ENCODE measurements at places on chromosomes 4 and X.

GRCh38 chr4:163165217-163166017, 1.3 kb downstream of the NAF1 start:
- no peak for DNase-seq

GRCh38 chr4:46975812-46976553, 17.4 kb downstream of the GABRA4 start:
- DNase-seq: no peak

- DNase-seq: no peak
Measured at GRCh38 chrX:114712466-114712865, 128.6 kb downstream of the HTR2C start.

DNA sequence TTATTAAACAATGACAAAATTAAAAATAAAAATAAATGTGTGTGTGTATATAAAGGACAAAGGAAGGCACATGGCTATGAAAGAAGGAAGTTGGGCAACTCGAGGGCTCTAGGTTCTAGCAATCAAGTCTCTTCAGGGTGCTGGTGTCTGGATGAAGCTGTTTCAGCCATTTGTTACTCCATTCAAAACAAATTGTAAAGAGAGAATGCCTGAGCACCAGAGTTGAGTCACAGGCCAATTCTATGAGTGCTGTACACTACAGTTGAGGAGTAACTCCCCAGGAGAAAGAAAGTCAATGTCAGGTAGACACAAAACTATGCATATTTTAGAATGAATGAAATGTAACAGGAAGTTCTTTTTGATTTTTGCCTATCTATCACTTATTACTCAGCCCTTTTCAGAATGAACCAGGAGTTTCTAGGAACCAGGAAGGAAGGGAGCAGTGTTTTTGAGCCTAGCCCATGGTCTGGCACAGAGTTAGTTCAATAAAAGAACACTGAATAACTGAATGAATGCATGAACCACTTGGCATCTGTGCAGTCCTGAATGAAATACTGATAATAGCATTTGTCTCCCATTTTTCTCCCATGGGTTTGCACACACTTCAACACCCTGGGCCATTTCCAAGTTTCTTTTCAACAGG, 151.7 kb upstream of the CPEB2 start:
- no peak for DNase-seq

GRCh38 chr4:56701161-56701480, 20.0 kb upstream of the HOPX start:
- no peak for DNase-seq

DNA sequence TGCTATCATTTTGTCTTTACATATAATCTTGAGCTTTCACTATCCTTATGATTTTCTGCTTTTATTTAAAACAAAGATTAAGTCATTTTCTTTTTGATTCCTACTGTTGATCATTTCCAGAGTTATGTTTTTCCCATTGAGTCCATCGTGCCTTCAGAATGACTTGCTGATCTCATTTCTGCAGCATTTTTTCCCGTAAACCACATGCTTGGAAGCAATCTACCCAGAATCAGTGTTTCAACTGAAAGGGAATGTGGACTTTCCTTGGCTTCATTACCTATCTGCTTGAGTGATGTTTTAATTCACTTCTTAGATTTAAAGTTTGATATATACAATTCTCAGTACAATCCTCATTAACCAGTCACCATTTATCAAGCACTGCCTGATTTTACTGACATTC, 192.4 kb upstream of the FSTL5 start:
- peak; percentile 6 for DNase-seq

- DNase-seq: no peak
Measured at GRCh38 chr4:143642611-143643010, 57.9 kb downstream of the FREM3 start.

DNA sequence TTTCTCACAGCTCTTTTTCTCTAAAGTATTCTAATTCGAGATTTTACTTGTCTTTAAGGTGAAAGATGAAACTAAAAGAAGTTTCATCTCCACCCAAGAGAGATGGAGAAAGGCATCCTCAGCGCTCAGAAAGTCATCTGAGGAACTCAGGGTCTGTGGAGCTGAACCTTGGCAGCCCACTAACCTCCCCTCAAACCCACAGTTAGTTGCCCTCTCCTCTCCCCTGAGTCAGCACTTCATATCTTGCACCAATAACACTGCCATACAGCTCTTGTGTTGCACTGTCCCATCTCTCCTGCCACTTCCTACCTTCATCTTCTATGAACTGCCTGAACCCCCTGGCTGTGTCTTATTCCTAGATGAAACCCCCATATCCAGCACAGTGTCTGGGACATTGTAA, 184.8 kb downstream of the RAB28 start:
- no peak for DNase-seq

DNA sequence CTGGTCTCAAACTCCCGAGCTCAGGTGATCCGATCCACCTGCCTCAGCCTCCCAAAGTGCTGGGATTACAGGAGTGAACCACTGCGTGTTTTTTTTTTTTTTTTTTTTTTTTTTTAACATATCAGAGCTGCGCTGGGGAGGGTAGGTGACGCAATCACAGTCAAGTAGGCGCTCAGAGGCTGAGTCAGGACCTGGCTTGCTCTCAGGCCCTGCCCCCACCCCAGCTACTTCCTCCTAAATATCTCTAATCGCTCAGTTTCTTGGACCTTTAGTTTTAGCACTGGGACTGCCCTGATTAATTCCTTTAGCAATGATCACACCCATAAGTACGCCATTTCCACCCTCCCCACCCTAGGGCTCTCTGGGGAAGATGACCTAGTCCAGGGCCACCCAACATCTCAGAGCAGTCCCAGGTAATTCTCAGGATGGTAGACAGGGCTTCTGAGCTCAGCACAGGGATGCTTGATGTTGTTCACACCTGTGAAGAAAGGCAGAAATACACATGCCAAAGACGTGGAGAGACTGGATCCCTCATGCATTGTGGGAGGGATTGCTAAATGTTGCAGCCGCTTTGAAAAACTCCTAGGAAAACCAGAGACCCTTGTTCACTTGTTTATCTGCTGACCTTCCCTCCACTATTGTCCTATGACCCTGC, 50.2 kb downstream of the DDX3X start:
- peak; percentile 77 for DNase-seq

GRCh38 chr4:95504501-95504900, 44.3 kb downstream of the UNC5C start:
- no peak for DNase-seq

DNA sequence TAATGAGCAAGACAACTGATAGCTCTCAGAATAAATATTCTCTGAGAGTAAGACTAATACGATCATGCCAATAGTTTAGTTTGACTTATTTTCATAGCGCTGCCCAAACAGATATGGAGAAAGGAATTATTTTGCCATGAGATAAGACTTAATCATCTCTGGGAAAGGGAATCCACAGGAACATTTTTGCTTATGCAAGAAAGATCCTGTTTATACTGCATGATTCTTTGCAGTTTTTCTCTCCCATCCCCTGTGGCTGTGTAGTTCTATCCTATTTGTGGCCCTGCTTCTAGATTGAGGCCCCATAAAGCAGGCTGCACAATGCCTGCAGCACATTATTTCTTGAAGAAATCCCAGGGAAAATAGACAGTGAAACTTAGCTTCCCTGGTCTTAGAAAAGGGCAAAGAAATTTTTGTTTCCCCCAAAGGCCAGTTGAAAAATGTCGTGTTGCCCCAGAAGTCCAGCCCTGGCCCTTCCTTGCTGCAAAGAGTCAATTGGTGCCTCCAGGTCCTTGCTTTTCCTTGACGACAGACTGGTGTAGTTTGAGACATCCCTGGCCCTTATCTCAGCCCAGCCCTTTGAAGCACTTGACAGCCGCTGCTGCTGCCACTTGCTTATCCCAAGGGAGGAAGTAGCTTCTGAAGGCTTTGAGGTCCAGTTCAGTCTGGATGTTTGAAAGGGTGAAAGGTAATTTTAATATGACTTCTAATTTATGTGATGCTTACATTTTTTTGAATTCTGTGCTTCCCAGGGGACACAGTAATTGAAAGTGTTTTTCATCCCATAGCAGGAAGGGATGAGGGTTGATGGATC, 45.0 kb upstream of the SH3RF1 start:
- no peak for DNase-seq

GRCh38 chr4:100348473-100348872, 158.2 kb upstream of the DDIT4L start:
- peak; percentile 81 for DNase-seq

- no peak for DNase-seq
Measured at GRCh38 chr4:10500776-10501175, 43.5 kb upstream of the ZNF518B start.

DNA sequence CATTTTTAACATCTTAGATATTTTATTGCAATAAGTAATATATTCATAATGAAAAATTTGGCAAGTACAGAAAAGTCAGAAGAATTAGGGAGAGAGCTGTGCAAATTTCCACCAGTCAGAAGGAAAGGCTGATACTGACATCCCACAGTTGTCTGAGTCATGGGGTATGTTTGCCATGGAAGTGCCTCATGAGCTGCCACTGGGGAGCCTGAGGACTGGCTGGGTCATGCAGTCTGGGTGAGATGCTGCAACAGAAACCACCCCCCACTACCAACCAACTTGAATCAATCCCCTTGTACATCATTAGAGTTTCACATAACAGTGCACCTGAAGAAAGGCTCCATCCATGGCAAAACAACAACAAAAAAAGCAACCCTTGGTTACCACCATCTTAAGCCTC, 45.2 kb upstream of the ENPP6 start:
- DNase-seq: no peak

- DNase-seq: no peak
Measured at GRCh38 chr4:46649390-46649789, 259.5 kb upstream of the GABRA2 start.

- no peak for DNase-seq
Measured at GRCh38 chr4:47251348-47252135, 212.0 kb downstream of the COMMD8 start.

GRCh38 chr4:176150356-176150682, 45.1 kb downstream of the SPATA4 start:
- DNase-seq: peak; percentile 57

DNA sequence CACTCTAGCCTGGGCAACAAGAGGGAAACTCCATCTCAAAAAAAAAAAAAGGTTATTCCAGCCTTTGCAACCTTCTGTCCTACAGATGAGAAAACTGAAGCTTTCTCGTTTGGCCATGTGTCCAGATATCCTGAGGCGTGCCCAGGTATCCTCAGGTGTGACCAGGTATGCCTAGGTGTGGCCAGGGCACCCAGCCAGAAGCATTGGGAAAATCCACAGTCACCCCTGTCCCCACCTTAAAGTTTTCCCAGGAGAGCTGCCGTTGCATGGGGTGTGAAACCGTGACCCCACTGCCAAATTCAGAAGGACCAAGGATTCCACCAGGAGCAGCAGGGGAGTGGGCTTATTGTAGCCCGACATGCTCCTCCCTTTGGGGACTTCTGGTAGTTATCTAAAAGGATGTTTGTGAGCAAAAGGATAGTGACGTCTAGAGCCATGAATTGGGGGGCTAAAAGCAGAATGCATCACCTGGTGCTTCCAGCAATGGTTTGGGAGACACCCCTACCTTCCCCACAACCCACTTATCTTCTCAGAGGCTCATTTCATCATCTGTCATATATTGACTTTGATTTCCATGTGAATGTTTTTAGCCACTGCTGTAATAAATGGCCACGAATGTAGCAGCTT, 4.0 kb upstream of the DHRSX start:
- DNase-seq: no peak

GRCh38 chr4:152107736-152108500, 347.1 kb upstream of the GATB start:
- DNase-seq: no peak

GRCh38 chr4:38818441-38818976, 13.9 kb upstream of the TLR1 start:
- DNase-seq: peak; percentile 97

DNA sequence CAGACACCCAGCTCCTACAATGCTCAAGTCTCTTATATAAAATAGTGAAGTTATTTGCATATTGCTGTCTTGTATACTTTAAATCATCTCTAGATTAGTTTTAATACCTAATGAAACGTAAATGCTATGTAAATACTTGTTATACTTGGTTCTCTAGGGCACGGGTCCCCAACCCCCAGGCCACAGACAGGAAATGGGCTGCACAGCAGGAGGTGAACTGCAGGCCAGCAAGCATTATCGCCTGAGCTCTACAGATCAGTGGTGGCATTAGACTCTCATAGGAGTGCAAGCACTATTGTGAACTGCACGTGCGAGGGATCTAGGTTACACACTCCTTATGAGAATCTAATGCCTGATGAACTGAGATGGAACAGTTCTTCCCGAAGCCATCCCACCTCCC, 395.9 kb upstream of the EMCN start:
- DNase-seq: no peak

- no peak for DNase-seq
Measured at GRCh38 chrX:133970076-133970475, 15.3 kb downstream of the GPC3 start.

- no peak for DNase-seq
Measured at GRCh38 chr4:79272126-79272525, 53.7 kb downstream of the NAA11 start.

- DNase-seq: no peak
Measured at GRCh38 chrX:17098516-17099247, 152.2 kb downstream of the REPS2 start.

GRCh38 chr4:31089815-31090214, 369.6 kb downstream of the PCDH7 start:
- no peak for DNase-seq

GRCh38 chr4:170599894-170600293, 510.1 kb upstream of the AADAT start:
- DNase-seq: no peak

- DNase-seq: no peak
Measured at GRCh38 chr4:5409972-5410618, 298.3 kb downstream of the EVC2 start.

DNA sequence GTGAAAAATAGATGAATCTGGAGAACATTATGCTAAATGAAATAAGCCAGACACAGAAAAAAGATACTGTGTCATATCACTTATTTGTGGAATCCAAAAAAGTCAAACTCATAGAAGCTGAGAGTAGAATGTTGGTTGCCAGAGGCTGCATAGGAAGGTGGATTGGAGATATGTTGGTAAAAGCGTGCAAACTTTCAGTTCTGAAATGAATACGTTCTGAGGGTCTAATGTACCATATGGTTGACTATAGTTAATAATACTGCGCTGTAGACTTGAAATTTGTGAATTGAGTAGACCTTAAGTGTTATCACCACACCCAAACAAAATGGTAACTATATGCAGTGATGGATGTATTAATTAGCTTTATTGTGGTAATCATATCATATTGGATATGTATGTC, 45.0 kb upstream of the UPRT start:
- DNase-seq: no peak

DNA sequence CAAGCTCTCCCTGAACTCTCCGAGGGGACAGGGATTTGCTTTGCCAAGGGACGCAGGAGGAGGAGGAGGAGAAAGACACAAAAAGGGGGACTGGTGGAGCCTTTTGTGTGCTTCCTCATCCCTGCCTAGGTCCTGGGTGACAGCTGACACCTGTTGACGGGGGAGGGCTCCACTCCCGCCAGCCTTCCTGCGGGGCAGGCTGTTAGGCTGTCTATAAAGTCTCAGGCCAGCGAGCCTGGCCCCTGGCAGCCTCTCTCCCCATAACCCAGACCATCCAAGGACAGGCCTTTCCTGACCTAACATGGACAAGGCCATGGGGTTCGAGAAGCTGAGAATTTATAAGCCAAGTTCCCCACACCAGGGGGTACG, 832 bp upstream of the EVC2 start:
- DNase-seq: no peak

- DNase-seq: no peak
Measured at GRCh38 chrX:151488677-151489076, 74.8 kb upstream of the PASD1 start.

- peak; percentile 13 for DNase-seq
Measured at GRCh38 chr4:1711571-1712215, 426 bp downstream of the SLBP start.

Measured in trophoblast cell (in vitro differentiated cells and primary cell).